ENCODE measurements at places on chromosomes 6 and 20. TPM values are rescaled to one million over a fixed set of nuclear protein-coding genes. Genes with fewer than 3 reads are reported as not detected.

Gene SPATS1
- total RNA-seq = not detected

Gene RIMS1
- total RNA-seq = 8.3 TPM

Gene TUBB2B
- total RNA-seq = 5.6 TPM

Gene BPIFB4
- not detected for total RNA-seq

DNA sequence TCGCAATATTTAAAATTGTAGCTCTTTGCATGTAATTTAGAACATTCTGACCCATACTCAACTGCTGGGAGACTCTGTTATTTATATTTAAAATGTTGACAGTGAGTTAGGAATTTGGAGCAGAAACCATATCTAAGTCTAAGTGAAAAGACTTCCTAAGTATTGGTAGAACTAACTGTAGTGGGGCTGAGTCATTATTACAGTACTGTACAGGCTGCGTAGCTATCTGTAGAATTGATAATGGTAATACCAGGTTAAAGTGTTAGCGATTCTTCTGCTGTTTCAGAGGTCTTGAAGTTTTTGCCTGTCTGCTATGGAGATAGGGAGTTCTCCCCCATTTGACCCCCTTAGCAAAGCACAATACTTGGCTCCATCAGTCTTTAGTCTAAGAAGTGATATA is 3.6 kb downstream of the TOP1 start:
- no peak for DNase-seq
- H3K4me1 ChIP-seq = peaks cover 36% of the 10 kb centered on the region
- no peak overlapping the region for H3K4me3 ChIP-seq
- no peak overlapping the region for H3K27ac ChIP-seq

- H3K4me1 ChIP-seq = peaks cover 4% of the 10 kb centered on the region
- H3K27ac ChIP-seq = no peak overlapping the region
- no peaks in the 10 kb centered on the region for H3K27me3 ChIP-seq
- DNase-seq = no peak
Measured at GRCh38 chr6:43812850-43813578, 43.0 kb downstream of the VEGFA start.

- H3K36me3 ChIP-seq = peaks cover 88% of the 10 kb centered on the region
- no peak overlapping the region for H3K27ac ChIP-seq
- H3K4me3 ChIP-seq = no peak overlapping the region
- H3K4me1 ChIP-seq = no peaks in the 10 kb centered on the region
Measured at GRCh38 chr6:56624728-56625069, 18.0 kb downstream of the DST start.

- no peak overlapping the region for H3K27ac ChIP-seq
- no peak overlapping the region for H3K4me3 ChIP-seq
- DNase-seq = no peak
- H3K4me1 ChIP-seq = no peaks in the 10 kb centered on the region
- H3K27me3 ChIP-seq = no peaks in the 10 kb centered on the region
Measured at GRCh38 chr20:59646487-59646886, 42.1 kb downstream of the PHACTR3 start.

GRCh38 chr6:139871803-139872510 is 497.5 kb upstream of the CITED2 start:
- no peaks in the 10 kb centered on the region for H3K36me3 ChIP-seq
- no peak overlapping the region for H3K27ac ChIP-seq
- DNase-seq = no peak

- no peak overlapping the region for H3K4me3 ChIP-seq
- H3K36me3 ChIP-seq = no peaks in the 10 kb centered on the region
- no peak overlapping the region for H3K27ac ChIP-seq
- H3K4me1 ChIP-seq = no peaks in the 10 kb centered on the region
Measured at GRCh38 chr6:14621518-14621917, 503.9 kb downstream of the CD83 start.

DNA sequence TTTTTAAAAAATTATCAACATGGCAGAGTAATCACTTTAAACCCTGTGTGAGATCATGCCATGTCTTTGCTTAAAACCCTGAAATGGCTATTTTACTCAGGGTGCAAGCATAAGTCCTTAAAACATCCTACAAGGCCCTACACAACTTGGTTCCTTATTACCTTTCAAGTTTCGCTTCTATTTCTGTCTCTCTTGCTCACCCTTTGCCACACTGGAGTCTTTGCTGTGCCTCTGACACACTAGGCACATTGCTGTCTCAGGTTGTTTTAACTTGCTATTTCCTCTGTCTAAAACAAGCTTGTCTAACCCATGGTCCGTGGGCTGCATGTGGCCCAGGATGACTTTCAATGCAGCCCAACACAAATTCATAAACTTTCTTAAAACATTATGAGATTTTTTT is 55.6 kb downstream of the KIAA0408 start:
- no peak overlapping the region for H3K27ac ChIP-seq
- DNase-seq = no peak
- H3K27me3 ChIP-seq = no peaks in the 10 kb centered on the region
- no peak overlapping the region for H3K4me3 ChIP-seq

DNA sequence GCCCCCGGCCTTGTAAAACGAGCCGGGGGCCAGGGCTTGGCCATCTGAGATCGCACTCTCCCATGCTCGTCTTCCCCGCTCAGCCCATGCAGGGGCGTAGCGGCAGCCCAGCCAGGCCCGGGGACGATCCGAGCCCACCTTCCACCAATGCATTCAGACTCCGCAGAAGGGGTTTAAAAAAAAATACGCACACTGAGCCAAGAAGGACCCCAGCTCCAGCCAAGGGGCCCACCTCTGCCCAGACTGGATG is 320 bp downstream of the GSTA4 start:
- peak overlapping the region; percentile 95 for H3K27ac ChIP-seq
- peaks cover 27% of the 10 kb centered on the region for H3K4me1 ChIP-seq
- peaks cover 5% of the 10 kb centered on the region for H3K36me3 ChIP-seq
- H3K27me3 ChIP-seq = no peaks in the 10 kb centered on the region
- H3K4me3 ChIP-seq = peak overlapping the region; percentile 85
- DNase-seq = no peak

All from osteoblast (primary cell).